ENCODE measurements at places on chromosomes 1 and 21.

DNA sequence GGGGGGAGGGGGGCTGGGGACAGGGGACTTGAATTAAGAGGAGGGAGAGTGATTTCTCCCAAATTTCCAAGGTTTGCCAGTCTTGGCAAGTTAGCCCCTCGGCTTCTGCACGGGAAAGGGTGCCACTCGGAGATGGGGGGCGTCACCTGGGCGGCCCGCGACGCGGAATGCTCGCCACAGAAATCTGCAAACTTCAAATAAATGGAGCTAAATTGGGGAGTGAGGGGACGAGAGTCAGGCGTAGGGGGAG is 885 bp upstream of the SSBP3 start:
- DNase-seq = no peak

- DNase-seq = no peak
These were observed 2.4 kb upstream of the TMEM125 start for GRCh38 chr1:43267291-43267805.

DNA sequence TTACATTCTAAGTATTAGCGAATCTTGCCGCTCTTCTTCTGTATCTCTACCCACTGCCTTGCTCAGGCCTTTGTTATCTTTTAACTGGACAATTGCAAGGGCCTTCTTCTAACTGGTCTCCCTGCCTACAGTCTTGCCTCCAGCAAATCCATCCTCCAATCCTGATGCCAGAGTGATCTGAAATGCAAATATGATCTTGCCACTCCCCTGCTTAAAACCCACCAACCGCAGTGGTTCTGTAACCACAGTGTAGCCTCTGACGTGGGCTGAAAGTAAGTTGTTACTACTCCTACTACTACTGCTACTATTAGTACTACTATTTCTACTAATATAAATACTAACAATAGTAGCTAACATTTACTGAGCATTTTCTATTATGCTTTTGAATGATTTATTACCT is 12.4 kb downstream of the MOV10 start:
- DNase-seq = no peak

DNA sequence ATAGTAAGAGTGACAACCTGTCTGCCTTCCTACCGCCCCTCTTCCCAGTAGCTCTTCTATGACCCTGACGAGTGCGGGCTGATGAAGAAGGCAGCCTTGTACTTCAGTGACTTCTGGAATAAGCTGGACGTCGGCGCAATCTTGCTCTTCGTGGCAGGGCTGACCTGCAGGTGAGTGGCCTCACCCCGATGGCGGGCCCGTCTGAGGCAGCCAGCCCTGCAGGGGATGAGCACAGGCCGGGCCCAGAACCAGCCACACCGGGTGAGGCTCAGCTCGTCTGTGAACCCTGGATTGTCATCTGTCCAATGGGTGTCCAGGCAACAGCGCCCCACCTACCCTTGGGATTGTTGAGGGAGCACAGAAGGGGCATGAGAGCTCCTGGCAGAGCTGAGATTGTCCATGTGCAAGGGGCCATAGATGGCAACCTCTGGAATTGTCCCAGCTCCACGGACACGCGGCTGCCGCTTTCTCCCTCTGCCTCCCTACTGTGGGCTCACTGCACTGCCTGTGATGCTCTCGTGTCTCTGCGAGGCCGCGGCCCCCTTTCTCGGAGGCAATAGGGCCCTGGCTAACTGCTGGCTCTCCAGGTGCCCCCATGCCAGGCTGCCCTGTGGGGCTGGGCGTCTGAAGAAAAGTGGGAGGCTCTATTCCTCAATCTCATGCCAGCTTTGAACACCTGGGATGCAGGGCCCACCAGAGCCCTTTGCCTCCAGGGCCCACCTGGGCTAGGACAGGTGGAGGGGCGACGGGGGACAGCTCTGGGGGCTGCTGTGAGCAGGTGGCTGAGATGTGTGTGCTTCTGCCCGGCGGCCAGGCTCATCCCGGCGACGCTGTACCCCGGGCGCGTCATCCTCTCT is 50.0 kb upstream of the LRRC3 start:
- DNase-seq = no peak

- DNase-seq = no peak
These were observed 115.2 kb upstream of the ATP1A1 start for GRCh38 chr1:116257836-116258235.
